ENCODE measurements at places on chromosomes 11 and 22.

GRCh38 chr11:117458275-117459122, 130.8 kb downstream of the CEP164 start:
- DNase-seq = no peak

- no peak for DNase-seq
These were observed 5.5 kb upstream of the IGSF22 start for GRCh38 chr11:18731441-18731840.

DNA sequence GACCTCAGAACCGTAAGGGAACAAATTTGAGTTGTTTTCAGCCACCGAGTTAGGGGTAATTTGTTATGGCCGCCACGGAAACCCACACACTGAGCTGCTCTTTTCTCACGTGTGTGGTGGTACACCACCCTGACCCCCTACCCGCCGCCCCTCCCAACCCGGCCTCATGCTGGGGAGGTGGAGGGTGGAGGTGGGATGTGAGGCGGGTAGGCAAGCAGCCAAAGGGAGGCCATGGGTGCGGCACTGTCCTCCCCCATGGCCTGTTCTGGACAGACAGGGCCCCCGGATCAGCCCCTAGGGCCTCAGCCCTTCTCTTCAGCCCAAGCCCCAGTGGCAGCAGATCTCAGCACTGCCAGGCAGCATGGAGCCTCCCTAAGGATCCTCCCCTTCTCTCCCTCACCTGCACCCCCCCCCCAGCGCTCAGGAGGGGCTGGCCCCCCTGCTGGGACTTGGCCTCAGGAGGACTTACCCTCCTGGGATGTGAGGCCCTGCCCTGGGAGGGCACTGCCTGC, 7.9 kb downstream of the PRR5 start:
- DNase-seq = peak; percentile 49

- DNase-seq = no peak
These were observed 6.4 kb downstream of the CCND1 start for GRCh38 chr11:69647390-69647748.

DNA sequence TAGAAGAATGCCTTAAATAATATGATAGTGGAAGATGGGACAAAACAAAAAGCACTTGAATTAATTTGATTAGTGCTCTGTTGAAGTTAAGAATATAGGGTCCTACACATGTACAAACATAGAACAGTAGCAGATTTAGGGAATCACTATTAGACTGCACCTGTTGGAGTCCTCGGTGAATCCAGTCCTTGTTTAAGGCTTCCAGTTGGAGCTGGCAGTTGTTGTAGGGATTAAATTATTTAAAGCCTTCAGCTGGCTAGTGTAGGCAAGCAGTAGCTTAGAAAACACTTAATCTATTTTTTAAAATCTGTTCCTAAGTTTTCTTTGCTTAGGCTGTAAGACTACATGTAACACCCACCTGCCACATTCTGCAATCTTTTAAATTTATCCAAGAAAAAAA, 24.5 kb upstream of the CSTF3 start:
- no peak for DNase-seq

- DNase-seq = no peak
These were observed 93.4 kb downstream of the ISX start for GRCh38 chr22:35159343-35159742.

- DNase-seq = no peak
These were observed 79.0 kb downstream of the MICAL3 start for GRCh38 chr22:17945156-17945887.

GRCh38 chr22:42610186-42610585, 4.5 kb downstream of the POLDIP3 start:
- DNase-seq = no peak

GRCh38 chr22:19844377-19845053, 10.2 kb downstream of the GNB1L start:
- no peak for DNase-seq

GRCh38 chr11:100419518-100419917, 267.6 kb upstream of the ARHGAP42 start:
- no peak for DNase-seq

GRCh38 chr11:104327861-104328511, 164.0 kb upstream of the PDGFD start:
- DNase-seq = no peak

GRCh38 chr11:134082990-134083389, 14.1 kb downstream of the JAM3 start:
- DNase-seq = no peak

- no peak for DNase-seq
These were observed 377.2 kb downstream of the MN1 start for GRCh38 chr22:27424319-27424718.

DNA sequence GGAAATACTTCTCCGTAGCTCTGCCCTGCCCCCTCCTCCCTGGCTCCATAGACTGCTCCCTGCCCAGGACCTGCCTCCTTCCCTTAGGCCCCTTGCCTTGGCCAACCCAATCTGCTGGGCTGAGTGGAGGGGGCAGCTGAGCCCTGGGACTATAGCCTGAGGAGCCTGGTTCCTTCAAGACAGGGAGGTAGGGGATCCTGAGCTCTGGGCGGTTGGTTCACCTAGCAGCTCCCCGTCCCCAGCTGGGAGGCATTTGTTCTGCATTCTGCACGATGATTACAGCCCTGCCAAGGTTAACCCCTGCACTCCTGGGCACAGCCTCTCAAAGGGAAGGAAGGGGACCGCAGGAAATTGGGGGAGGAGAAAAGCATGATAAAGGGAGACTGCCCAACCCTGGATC, 3.6 kb upstream of the CDC42EP1 start:
- no peak for DNase-seq

- no peak for DNase-seq
These were observed 452.0 kb downstream of the JRKL start for GRCh38 chr11:96841792-96842191.

- DNase-seq = no peak
These were observed 26.6 kb upstream of the L3MBTL2 start for GRCh38 chr22:41178425-41178975.

GRCh38 chr11:69630017-69630416, 10.9 kb upstream of the CCND1 start:
- no peak for DNase-seq

- DNase-seq = no peak
These were observed 5.6 kb downstream of the OSBPL5 start for GRCh38 chr11:3159296-3160190.

DNA sequence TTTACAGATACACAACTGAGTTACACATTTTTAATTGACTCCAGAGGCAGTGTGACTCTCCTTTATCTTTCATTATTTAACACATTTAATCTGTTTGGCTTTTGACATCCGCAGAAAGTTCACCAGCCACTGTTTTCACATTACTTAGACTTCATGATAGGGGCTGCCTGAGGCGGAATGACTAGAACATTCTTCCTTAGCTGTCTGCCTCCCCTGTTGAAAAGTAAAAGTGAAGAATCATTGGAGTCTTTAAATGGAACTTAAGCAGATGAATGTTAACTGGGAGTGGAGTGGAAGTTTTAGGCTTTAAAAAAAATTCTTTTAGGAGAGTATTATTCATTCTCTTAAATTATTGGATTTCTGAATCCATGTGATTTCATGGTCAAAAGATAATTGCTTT, 229.2 kb upstream of the MTNR1B start:
- DNase-seq = no peak

- no peak for DNase-seq
These were observed 70.2 kb upstream of the PPARA start for GRCh38 chr22:46079861-46080821.

GRCh38 chr11:44524751-44525201, 40.7 kb upstream of the CD82 start:
- DNase-seq = no peak

- DNase-seq = peak; percentile 46
These were observed 29.8 kb upstream of the CTSC start for GRCh38 chr11:88367310-88367709.

GRCh38 chr11:118006153-118006534, 19.9 kb downstream of the IL10RA start:
- DNase-seq = no peak

DNA sequence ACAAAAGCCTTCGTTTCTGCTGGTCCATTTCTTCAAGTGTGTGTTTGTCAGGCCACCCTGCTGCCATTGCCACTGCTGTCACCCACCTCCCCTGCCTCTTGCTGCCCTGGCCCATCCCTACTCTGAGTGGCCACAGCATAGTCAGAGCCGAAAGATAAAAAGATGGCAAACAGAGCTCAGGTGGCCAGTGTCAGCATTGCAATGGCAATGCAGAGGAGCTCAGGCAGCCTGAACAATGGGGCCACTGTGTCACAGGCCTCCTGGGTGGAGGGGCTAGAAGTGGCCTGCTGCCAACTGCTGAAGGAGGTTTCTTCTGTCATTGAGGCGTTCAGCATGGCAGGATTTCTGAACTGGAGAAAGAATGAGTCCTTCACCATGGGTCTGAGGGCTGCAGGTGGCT, 137.1 kb downstream of the CSNK2A3 start:
- DNase-seq = no peak

DNA sequence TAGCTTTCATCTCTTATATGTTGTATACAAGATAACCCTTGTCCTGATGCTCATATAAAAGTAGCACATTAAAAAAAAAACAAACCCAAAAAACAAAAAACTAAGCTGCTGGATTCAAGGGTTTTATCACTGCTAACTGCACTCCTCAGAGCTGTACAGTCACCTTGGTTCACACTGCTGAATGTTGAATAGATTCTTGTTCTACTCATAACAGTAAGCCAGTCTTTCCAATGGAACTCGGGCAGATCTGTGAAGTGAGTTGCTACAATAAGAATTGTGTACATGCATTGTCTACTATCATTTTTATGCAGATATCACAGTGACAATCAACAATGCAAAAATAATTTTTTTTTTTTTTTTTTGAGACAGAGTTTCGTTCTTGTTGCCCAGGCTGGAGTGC, 4.7 kb downstream of the HARBI1 start:
- no peak for DNase-seq

GRCh38 chr22:44625981-44626687, 75.9 kb upstream of the PRR5 start:
- peak; percentile 83 for DNase-seq

DNA sequence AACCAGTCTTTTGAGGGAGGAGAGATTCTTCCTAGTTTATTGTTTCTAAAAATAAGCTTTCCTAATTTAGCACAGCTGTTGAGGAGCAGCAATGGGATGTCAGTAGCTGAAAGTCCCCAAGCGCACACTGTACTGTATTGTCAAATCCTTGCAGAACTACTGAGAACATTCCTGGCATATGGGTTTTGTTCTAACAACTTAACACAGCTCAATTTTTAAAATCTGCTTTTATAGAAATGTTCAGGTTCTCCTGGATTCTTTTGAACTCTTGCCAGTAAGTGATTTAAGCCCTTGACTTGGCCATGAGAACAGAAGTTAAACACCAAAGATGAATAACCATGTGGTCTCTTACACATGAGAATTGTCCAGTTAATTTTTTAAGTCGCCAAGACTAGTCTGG, 218.6 kb downstream of the FAT3 start:
- DNase-seq = no peak

DNA sequence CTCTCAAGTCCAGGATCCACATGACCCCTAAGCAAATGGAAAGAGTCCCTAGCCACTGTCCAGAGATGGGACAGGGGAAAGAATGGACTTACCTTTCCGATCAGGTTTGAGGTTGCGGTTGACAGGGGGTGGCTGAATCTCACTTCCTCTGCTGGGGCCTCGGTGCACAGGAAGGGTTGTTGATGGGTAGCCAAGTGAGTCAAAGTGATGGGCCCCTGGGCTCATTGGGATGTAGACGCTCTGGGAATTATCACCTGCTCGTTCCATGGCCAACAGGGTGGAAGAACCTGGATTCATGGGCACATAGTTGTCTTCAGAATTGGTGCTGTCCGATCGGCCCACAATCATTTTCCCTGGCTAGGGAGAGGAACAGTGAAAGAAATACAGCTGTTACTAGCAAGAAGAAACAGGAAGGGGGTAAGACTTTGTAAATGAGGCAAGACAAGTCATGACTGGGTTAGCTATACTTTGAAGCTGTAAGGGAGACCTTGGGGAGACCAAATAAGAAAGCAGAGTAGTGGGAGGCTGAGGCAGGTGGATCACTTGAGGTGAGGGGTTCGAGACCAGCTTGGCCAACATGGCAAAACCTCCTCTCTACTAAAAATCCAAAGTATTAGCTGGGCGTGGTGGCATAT, 34.7 kb downstream of the USP35 start:
- no peak for DNase-seq

Data from CD4-positive, alpha-beta T cell treated with Interleukin-21 for 1 hour (primary cell).